ENCODE measurements at places on chromosomes 5 and 9.

GRCh38 chr5:124157320-124157719, 589.1 kb downstream of the ZNF608 start:
- no peak for DNase-seq

DNA sequence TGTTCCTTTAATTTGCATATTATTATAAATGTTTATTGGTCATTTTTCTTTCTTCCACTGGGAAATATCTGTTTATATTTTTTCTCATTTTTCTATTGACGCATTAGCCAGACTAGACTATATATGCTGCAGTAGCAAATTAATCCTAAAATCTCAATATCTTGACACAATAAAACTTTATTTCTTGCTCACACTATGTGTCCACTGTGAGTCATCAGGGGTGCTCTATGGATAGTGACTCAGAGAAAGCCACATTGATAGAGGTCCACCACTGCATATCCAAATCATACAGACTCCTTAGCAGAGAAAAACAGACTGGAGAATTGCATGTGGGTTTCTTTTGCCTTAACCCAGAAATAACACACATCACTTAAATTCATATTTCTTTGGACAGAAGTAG, 20.8 kb downstream of the OR1L3 start:
- DNase-seq: peak; percentile 77

- DNase-seq: no peak
Observed at GRCh38 chr5:33688526-33688925, 203.3 kb downstream of the ADAMTS12 start.

- no peak for DNase-seq
Observed at GRCh38 chr9:87179553-87180340, 232.4 kb upstream of the GAS1 start.

GRCh38 chr9:88993327-88993726, 2.1 kb downstream of the S1PR3 start:
- no peak for DNase-seq

DNA sequence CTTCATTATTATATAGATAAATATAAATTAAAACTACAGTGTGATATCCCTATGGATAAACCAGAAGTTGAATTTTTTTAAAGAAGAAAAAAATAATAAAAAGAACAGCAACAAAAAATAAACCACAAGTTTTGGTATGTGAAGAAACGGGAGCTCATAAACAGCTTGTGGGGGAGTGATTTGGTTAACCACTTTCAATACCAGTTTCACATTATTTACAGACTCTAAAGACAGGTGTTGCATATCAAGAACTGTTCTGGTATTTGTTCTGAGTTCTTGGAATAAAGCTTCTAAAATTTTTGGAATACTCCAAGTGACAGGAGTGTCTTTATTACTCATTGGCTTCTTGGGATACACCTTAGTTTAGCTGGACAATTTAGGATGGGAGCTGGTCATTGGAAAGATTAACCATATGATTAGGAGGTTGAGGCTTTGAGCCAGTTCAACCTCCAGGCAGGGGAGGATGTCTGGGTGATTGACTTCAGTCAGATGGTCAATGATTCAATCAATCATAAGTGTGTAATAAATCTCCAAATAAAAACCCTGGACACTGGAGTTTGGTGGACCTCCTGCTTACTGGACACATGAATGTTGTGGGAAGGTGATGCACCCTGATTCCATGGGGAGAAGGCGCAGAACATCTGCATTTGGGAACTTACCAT, 2223.1 kb upstream of the C9orf72 start:
- DNase-seq: no peak

- no peak for DNase-seq
Observed at GRCh38 chr5:21776466-21776865, 1076.7 kb downstream of the CDH12 start.

GRCh38 chr9:69815313-69815712, 5.3 kb upstream of the CFAP95 start:
- DNase-seq: no peak

DNA sequence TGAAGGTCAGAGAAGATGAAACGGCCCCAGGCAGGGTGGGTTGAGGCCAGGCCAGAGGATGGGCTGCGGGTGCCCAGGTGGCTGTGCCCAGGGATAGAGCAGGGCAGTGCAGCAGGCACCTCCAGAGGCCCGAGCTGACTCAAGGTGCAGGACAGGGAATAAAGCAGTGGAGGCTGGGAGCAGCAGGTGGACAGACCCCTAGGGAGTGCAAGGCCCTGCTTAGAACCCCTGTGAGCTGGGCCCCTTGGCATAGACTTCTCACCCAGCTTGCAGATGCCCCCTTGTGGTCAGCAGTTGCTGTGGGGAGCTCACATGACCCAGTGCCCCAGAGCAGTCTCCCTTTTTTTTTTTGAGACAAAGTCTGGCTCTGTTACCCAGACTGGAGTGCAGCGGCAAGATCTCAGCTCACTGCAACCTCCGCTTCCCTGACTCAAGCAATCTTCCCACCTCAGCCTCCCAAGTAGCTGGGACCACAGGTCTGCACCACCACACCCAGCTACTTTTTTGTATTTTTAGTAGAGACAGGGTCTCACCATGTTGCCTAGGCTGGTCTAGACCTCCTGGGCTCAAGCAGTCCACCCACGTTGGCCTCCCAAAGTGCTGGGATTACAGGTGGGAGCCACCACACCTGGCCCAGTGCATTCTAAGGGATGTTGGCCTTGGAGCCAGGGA, 118.8 kb downstream of the WNK2 start:
- DNase-seq: peak; percentile 74

- DNase-seq: no peak
Observed at GRCh38 chr9:99867536-99867935, 38.9 kb upstream of the STX17 start.
